ENCODE measurements at places on chromosomes 11 and 22. TPM values are rescaled to one million over a fixed set of nuclear protein-coding genes. Genes with fewer than 3 reads are reported as not detected.

The TRIM49 gene
- not detected for total RNA-seq

The YPEL4 gene
- 2.3 TPM for total RNA-seq

The SYCE3 gene
- not detected for total RNA-seq

The CD3D gene
- total RNA-seq: 3.5 TPM

The TRPM5 gene
- not detected for total RNA-seq

The RGL4 gene
- total RNA-seq: not detected

The DDIAS gene
- total RNA-seq: 0.66 TPM

The ANO9 gene
- 14.2 TPM for total RNA-seq
